ENCODE measurements at places on chromosomes 7 and 10.

- DNase-seq = no peak
Measured at GRCh38 chr10:420154-421121, 269.0 kb downstream of the DIP2C start.

DNA sequence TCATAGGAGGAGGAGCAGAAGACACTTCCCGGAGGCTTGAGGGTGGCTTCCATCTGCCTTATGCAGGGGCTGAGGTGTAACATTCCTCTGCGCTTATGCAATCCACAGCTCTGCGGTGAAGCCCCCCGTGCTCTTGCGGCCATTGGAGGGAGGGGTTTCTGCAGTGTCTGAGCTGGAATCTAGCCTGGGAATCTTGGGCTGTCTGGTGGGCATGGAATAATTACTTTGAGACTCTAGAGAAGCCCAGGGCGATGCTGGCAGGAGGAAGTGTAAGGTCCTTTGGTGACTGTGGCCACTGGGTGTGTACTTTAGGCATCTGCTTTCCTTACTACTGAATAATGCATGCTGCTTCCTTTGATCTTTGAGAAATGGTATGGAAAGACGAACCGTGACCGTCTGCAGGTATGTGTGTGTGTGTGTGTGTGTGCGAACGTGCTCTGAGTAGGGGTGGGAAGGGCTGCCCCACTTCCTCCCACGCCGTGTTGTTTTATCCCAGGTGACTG lies 181.0 kb downstream of the PRPF18 start:
- DNase-seq = no peak

GRCh38 chr10:60114765-60115586 lies 208.6 kb upstream of the CCDC6 start:
- peak; percentile 28 for DNase-seq

DNA sequence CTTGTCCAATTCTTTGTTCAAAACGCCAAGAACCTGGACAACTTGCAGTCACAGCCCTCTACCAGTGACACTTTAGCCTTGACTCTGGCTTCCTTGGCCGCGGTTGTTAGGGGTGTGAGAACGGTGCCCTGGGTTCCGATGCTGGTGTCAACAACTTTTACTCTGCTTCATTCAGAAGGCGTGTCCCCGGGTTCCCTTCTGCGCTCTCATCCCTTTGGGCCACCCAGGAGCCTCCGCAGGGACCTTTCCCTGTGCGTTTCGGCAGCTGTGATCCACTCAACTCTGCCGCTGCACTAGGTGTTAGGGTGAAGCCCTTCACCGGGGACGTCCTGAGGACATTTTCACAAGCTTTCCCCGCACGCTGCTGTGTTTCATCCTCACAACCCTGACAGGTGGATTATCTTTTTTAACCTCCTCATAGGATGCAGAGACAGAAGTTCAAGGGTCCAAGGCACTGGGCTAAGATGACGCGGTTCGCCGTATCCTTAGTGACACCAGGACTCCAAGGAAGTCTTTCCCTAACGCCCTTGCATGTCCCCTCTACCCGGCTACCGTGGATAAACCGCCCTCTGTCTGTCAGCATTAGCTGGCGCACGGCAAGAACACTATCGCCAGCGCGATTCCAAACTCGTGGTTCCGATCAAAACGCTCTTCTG lies 133.5 kb upstream of the SHH start:
- DNase-seq = no peak

- no peak for DNase-seq
Measured at GRCh38 chr7:154864523-154864891, 138.4 kb downstream of the PAXIP1 start.

DNA sequence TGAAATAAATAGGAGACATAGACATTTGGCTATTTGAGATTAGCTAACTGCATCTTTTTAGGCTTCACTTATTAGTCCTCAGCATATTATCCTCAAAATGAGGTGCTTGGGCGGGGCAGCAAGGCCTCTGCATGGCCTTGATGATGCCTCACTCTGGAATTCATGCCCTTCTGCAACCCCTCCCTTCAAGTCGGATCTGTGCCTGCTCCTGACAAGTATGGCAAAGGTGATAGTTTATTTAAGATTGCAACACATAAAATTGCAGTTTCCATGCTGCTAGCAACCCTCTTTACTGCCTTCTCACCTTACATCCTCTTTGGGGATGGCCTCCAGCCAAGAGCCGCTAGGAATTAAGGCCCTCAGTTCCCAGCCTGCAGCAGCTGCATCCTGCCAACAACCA lies 241.3 kb upstream of the ADARB2 start:
- DNase-seq = no peak
